ENCODE measurements at places on chromosomes 7 and 10. TPM values are rescaled to one million over a fixed set of nuclear protein-coding genes. Genes with fewer than 3 reads are reported as not detected.
A peak's percentile ranks its signal among the peaks of the same experiment; 100 is the strongest.

Gene LEP
- total RNA-seq: not detected

Gene TAS2R5
- total RNA-seq: not detected

Gene GIMAP2
- total RNA-seq: 6.3 TPM

GRCh38 chr10:69071610-69072009, 16.3 kb upstream of the SRGN start:
- DNase-seq: no peak

- DNase-seq: no peak
Observed at GRCh38 chr10:110858297-110858934, 13.3 kb upstream of the PDCD4 start.

DNA sequence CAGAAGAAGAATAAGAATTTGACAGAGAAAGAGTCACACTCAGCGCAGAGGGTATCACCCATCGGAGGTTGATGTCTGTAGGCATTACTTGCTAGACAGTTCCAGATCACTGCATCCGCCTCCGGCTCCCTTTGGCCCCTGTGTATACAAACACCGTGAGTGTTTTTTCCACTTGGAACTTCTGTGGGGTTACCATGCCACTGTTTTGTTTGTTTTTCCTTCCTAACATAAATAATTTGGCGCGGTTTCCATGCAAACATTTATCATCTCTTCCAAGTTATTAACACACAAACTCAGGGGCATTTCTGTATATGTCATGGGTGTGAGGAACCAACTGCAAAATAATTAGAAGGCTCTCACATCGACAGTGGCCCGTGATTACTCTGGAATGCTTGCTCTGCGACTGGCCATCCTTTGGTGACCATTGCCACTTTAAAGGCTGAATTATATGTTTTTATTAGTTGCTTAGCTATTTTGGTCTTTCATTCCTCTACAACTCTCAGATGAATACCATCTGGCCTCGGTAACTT, 612.2 kb upstream of the MKI67 start:
- DNase-seq: no peak

- no peak for DNase-seq
Observed at GRCh38 chr7:33979300-33979806, 74.0 kb downstream of the BMPER start.

DNA sequence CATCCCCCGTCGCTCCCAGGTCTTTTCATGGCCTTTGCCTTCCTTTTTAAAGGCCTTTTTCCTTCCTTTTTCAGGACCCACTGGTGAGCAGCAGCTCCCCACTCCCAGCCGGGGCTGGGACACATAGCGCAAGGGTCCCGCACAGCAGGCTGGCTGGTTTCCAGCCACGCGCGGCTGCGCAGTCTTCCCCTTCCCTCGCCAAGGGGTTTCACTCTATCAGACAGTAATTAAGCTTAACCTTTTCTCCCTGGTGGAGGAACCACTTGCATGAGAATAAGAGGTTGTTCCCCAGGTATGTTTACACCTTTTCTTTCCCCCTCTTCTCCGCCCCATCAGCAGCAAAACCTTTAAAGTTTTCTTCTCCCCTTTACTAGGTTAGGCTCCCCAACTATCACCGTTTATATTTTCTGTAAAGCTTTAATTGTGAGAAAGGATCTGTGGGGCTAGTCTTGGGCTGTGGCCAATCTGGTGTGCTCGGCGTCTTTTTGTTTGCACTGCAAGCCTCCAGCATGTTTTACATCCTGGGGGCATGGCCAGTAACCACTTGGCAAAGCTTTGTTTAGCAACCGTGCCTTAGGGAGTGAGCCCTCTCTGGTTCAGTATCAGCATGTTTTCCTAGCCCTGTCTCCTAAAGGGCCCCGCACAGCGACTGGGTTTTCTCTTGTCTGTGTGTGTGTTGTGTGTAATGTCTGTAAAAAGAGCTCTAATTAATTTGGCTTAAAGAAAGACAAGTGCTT, 219.6 kb downstream of the PHF14 start:
- peak; percentile 58 for DNase-seq

DNA sequence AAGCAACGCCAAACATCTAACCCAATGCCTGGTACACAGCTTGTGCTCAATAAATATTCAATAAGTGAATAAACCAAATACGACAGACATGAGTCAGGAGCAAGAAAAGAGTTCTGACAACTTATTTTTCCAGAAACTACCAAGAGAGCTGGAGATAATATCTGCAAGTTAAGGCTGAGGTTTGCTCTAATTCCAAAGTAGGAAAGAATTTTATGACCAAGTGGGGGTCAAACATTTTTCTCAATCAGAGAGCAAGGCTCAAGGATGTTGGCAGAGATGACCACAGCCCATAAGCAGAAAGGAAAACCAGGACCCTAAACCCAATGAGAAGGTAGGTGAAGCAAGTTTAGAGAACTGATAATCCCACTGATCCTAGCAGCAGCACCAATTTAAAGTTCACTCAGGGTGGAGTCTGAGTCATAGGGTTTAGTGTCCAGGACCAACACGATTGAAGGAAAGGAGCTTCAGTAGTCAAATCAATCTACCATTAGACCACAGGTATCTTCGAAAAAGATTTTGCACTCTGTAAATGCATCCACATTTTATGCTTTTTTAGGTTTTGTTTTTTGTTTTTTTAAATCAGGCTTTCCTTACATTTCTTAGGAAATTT, 49.3 kb upstream of the KCNIP2 start:
- peak; percentile 32 for DNase-seq

GRCh38 chr10:11612021-11613001, 861 bp upstream of the USP6NL start:
- DNase-seq: no peak
